ENCODE measurements at places on chromosomes 16 and 17.

- no peak for DNase-seq
Observed at GRCh38 chr17:31544186-31544585, 152.7 kb downstream of the RAB11FIP4 start.

- peak; percentile 79 for DNase-seq
Observed at GRCh38 chr16:4303973-4304372, 11.9 kb upstream of the GLIS2 start.

- no peak for DNase-seq
Observed at GRCh38 chr17:17144061-17144460, 62.1 kb downstream of the PLD6 start.

- DNase-seq = no peak
Observed at GRCh38 chr17:28849281-28849680, 5.5 kb upstream of the ERAL1 start.

GRCh38 chr17:78613416-78613815 lies 36.2 kb upstream of the DNAH17 start:
- DNase-seq = no peak

DNA sequence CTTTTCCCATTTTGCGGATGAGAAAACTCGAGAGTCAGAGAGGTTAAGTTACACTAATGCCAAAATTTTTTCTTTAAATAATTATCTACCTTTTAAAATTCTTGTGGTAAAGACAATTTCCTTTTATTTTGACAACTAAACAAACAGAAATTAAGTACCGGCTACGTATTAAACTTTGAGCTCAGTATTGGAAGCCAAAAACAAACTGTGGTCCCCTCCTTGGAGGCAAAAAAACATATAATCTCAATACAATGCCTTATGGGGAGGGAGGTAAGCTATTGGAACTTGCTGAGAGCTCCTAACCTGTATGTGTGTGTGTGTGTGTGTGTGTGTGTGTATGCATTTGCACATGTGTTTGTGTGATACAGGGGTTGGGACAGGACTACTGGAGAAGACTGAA lies 2.2 kb downstream of the KRTAP2-4 start:
- DNase-seq = no peak

GRCh38 chr17:57379895-57380434 lies 123.6 kb downstream of the MSI2 start:
- DNase-seq = no peak

DNA sequence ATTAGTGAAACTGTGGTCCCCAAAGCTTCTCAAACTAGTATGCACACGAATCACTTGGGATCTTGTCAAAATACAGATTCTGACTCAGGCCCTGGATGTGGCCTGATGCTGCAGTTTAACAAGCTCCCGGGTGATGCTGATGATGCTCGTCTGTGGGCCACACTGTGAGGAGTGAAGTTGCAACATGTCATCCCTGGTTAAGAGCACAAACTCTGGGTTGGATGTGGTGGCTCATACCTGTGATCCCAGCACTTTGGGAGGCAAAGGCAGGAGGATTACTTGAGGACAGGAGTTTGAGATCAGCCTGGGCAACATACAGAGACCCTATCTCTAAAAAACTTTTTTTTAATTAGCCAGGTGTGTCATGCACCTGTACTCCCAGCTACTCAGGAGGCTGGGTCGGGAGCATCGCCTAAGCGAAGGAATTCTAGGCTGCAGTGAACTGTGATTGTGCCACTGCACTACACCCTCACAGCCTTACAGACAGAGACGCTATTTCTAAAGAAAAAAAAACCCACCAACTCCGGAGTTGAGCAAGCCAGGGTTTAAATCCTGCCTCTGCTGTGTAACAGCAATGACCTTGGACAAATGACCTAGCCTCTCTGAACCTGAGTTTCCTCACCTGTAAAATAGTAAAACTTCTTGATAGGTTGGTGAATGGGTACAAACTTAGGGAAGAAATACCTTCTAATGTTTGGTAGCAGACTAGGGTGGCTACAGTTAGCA lies 24.4 kb upstream of the ABAT start:
- DNase-seq = no peak

DNA sequence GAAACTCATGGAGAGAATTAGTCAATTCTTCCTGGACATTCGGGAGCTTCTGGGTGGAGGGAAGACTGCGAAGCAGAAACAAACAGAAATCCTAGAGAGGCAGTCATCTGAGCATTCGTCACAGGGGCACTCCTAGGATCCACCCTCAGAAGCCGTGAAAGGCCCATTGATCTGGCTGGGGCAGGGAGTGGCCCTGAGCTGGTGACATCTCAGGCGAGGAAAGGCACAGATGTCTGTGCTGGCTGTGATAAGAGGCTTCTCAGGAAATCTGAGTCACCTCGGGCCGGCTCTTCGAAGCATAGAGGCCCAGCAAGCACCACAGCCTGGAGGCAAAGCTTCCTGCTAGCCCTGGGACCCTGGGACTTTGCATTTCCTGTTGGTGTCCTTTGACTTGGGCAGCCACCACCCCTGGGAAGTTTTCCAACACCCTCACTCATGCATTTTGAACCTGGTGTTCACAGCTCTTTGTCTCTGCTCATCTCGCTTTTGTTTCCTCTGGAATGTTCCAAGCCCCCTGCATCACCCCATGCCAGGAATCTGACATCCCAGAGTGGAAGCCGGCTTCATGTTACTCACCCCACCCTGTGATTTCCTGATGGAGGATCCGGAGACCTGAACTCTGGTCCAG lies 23.3 kb upstream of the CDRT4 start:
- peak; percentile 21 for DNase-seq

DNA sequence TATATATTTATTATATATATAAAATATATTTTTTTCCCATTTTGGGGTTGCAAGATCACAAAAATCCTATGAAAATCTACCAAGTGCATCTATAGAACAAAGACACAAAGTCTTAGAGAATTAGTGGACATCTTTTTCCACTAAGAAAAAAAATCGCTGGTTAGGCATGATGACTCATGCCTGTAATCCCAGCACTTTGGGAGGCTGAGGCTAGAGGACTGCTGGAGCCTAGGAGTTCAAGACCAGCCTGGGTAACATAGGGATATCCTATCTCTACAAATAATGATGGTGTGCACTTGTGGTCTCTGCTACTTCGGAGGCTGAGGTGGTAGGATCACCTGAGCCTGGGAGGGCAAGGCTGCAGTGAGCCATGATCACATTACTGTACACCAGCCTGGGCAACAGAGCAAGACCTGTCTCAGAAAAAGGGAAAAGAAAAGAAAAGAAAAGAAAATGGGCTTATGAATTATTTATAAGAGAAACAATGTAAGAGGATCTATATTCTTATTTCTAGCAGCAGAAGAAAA lies 185.1 kb upstream of the PSMD7 start:
- DNase-seq = peak; percentile 64

DNA sequence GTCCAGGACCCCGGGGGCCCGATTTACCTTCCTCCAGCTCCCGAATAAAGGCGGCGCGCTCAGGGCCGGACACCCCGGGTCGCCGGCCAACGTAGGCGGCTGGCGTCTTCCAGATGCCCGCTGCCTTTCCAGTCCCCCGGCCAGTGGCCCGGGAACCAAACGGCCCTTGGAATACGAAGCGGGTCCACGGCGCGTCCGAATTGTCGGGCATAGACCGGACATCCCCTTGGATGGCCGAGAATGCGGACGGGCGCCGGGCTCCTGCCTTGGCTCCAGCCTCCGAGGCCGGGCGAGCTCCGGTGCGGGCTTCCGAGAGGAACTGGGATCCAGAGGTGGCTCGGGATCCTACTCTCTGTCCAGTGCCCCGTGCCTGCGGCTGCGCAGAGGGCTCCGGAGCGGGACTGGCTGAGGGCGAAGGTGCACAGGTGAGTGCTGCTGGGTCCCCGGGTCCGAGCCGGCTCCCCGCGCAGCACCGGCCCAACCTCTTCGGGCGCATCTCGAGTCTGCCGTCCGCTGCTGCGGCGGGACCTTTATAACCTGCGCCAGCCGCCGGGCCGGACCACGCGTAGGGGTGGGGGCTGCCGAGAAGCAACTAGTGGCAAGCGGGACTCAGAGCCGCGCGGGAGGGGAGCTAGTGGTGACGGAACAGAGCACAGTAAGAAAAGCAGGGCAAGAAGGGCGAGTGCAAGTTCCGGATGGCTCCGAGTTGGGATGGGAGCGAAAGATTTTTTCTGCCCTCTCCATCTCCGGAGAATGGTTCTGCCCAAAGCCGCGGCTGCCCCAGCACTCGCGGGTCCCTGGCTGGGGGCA lies at the start of gene HAP1:
TSS of gene HAP1 (minus strand) at position 505 of the 810 bp plus-strand sequence. CDS start at position 496, 9 bp downstream.
- DNase-seq = peak; percentile 78

GRCh38 chr17:78132767-78133178 lies 2.2 kb downstream of the TMC8 start:
- DNase-seq = no peak

DNA sequence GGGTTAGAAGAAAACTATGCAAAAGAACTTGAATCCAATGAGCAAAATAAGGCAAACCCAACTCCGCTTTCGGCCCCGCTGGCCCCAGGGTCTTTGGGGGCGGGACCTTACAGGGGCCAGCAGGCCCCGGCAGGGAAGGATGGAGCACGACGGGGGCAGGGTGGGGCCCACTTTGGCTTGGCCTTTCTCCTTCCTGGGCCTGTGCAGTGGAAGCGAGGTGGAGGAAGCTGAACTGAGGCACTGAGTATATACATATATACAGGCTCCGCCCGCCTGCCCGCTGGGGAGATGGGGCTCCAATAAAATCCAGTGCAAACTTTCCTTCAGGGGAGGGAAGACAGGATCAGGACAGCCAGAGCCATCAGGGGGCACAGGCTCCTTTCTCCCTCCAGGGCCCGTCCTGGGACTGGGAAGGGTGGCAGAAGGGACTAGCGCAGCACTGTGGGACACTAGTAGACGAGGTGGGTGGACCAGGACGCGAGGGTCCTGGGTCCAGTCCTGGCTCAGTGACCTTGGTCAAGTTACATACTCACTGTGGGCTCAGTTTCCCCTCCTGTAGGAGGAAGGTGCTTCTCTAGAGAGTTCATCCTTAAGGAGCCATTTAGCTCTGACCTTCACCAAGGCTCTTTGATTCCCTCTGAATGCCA lies 20.9 kb upstream of the MPO start:
- DNase-seq = no peak

DNA sequence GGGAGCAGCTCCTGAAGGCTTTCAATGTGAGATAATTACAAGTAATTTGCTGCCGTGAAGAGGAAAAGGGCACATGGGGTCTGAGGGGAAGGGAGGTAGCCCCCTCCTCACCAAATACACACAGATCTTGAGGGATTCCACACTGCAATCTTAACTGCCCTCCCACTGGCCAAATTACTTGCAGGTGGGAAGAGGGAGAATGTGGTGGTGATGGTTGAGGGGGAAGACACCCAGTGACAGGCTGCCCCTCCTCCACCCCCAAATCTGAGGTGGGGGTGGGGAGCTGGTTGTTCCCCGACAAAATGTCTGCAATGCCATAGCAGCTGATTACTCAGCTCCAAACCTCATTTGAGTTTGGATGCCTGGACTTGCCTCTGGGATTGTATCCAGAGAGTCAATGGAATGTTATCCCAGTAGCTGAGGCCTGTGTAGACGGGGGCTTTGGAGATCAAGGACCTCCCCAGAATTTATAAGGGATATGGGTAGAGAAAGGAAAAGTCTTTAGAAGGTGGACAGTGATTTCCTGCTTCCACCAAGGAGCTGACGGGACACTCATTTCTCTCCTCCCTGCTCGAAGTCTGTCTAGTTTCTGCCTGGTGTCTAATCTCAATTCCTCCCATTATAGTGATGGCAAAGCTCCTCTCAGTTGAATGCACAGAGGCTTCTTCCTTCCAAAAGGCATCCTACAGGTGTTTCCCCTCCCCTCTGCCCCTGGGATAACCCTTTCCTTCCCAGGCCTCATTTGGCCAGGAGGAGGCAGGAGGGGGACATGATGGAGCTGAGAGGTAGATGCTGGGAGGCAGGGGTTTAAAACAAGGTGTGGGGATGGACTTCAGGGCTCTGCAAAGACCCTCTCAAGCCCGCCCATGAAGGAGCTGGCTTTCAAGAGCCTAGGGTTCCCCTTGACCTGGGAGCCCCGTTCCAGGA lies 8.7 kb downstream of the DLX4 start:
- no peak for DNase-seq

DNA sequence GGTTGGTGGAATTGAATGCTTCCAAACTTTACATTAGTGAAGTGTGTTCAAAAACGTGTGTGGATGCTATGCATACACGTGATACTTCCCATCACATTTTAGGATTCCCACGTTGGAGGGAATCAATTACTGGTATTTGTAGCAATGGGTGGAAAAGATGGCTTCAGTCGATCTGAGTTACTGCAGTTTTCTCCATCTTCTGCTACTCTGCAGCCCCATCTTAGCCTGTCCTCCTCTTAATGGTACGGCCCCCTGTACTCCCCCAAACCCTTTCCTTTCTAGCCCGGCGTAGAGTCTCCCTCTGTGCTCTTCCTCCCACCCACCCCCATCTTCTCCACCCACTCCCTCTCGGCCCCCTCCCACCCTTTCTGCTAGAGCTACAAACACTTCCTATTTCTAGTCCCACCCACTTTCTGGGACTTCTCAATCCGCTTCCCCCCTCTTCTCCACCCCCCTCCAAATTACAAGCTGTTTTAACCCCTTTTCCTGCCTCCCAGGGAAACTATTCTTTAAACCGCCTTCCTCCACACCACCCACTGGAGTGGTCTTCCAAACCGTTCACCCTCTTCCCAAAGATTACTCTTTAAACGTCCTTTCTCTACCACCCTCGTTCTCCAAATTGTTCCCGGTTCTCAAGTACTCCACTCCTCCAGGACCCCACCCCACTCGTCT lies 1.1 kb downstream of the CHTF8 start:
- DNase-seq = peak; percentile 67

GRCh38 chr17:70855401-70856054 lies 686.2 kb downstream of the KCNJ2 start:
- no peak for DNase-seq

GRCh38 chr17:42640121-42640520 lies 19.0 kb upstream of the TUBG2 start:
- no peak for DNase-seq

DNA sequence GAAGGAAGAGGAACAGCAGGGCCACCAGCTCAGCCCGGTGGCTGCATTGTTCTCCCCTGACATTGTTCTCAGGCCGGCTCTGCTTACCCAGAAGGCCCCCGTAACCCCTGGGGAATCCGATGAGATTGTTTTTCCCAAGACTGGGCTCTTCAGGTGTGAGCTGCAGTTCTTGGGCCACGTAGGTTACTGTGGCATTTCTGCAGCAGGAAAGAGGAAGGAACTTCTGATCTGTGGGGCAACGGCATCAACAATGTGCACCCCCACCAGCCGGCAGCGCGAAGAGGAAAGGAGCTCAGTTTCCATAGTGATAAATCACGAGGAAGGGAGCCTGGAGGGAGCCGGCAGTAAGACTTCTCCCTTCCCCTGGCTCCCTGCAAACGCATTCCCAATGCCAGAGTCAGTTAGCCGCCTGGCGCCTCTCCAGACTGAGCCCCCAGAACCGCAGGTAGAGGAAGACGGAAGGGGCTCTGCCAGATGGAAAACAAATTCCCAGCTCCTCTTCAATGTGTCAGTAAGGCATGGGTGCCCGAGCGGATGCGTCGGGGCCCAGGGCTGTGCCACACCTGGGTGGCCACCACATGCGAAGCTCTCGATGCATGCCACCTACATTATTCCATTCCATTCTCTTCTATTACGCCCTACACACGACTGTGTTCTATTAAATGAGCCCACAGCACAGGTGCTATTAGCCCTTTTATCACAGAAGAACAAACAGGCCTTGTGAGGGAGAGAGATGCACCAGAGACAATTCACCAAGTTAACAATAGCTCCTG lies 21.5 kb upstream of the PECAM1 start:
- peak; percentile 78 for DNase-seq

- no peak for DNase-seq
Observed at GRCh38 chr17:252456-252855, 71.0 kb upstream of the DOC2B start.

- DNase-seq = no peak
Observed at GRCh38 chr16:48161906-48162305, 6.1 kb upstream of the ABCC12 start.

Measured in eye (tissue), 1 donor.